ENCODE measurements at places on chromosomes 12 and 14.

DNA sequence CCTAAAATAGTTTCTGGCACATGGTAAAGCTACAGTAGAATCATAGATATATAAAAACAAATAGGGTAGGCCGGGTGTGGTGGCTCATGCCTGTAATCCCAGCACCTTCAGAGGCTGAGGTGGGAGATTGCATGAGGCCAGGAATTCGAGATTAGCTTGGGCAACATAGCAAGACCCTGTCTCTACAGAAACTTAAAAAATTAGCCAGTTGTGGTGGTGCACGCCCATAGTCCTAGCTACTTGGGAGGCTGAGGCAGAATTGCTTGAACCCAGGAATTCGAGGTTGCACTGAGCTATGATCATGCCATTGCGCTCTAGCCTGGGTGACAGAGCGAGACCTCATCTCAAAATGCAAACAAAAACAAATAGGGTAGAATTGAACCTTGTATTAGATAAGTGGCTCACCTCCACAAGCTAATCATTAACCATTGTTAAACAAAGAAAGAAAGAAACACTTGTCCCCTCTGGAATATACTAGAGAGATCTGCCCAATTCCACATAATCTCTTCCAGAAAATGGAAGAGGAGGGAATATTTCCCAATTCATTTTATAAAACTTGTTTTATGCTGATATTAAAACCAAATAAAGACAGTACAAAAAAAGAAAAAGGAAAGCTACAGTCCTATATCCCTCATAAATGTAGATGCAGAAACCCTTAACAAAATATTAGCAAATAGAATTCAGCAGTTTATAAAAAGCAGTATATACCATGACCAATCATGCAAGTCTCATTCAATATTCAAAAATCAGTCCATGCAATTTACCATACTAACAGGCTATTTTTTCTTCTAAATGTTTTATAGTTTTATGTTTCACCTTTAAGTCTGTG, 22.7 kb upstream of the DHRS2 start:
- DNase-seq: no peak

- DNase-seq: no peak
These were observed 319.7 kb upstream of the NAV3 start for GRCh38 chr12:77510985-77511384.

- DNase-seq: no peak
These were observed 32.7 kb downstream of the CFAP54 start for GRCh38 chr12:96521895-96522682.

- no peak for DNase-seq
These were observed 64.7 kb downstream of the CCDC92 start for GRCh38 chr12:123907726-123908476.

DNA sequence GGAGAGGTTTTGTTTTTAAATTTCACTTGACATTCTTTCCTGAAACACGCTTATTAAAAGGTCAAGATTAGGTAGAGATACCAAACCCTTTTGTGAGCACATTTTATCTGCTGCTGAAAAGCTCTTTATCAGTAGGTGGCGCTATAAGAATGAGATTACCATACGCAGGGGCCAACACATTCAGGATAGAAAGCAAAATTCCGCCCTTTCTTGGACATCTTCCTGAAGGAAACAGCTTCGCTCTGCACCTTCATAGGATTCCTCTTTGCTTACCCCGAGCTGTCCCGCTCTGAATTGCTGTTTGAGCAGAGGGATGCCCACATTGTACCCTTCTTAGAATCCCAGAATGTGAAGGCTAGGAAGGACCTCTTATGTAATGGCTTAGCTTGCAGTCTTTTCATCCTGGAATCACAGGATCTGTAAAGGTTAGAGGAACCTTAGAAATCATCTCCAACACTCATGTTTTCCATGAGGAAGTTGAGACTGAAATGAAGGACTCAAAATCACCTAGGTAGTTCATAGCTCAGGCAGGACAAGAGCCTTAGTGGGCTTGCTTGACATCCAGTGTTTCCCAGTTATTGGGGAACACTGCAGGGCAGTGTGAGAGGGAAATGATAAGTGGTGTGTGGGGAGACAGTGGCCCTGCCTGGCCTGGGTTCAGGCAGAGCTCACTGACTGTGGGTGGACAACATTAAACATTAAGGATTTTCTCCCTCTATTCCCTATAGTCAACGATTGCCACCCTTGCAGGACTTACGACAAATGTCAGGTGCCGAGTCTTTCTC, 38.7 kb upstream of the CRY1 start:
- DNase-seq: peak; percentile 91

- no peak for DNase-seq
These were observed 1.4 kb upstream of the SAV1 start for GRCh38 chr14:50669441-50669986.

DNA sequence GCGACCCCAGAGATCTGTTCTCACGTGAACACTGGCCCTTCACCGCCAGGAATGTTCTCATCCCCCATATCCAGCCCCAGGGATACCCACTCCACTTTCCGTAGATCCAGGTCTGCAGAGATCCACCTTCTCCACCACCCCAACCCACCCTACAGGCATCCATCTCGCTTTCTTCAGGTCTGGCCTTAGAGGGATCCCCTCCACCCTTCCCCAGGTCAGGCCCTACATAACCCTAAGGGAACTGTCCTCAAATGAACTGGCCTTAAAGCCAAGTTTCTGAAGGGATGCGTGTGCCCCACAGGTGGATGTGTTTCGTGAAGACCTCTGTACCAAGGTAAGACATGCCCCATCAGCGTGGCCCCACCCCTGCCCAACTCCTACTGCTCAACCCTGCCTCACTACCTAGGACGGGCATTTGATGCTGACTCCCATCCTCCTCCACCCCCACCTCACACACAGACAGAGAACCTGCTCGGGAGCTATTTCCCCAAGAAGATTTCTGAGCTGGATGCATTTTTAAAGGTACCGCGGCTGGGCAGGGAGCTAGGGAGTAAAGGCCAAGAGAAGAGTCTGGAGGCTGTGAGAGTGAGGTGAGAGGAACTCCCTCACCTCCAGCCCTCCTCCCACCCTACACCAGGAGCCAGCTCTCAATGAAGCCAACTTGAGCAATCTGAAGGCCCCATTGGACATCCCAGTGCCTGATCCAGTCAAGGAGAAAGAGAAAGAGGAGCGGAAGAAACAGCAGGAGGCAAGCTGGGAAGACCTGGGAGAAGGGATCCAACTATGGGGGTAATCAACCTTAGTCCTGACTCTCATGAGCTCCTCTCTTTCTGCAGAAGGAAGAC, 912 bp downstream of the PSME1 start:
- DNase-seq: peak; percentile 19

- DNase-seq: no peak
These were observed 175.7 kb downstream of the CACNA1C start for GRCh38 chr12:2228535-2228934.

DNA sequence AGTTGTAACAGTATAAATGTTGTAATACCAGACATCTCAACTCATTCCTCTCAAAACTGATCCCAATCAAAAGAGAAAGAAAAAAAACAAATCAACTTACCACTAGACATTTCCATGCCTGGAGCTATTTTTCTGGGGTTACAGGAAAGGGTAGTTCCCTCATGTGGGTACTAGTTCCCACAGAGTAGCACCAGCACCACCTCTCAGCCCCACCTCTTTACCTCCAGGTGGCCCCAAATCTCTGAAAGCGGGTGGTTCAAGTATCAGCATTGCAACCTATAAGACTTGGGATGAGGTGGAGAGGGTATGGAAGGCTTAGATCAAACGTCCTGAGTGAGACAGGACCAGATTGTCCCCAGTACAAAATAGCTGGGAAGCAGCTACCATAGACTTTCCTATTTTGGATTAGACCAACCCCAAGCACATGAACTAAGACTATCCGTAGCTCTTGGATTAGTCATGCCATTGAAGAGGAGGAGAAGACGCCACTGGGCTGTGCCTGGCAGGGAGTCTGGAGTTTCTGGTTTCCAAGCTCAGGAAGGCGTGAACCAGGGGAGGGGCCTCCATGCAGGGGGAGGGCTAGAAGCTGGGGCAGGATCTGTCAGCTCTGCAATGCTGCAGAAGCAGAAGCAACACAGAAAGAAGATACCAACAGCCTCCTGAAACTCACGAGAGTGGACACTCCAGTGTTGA, at the start of gene SLC39A2:
Gene SLC39A2, plus strand, starts transcription at position 620 of the 693 bp plus-strand sequence. CDS start 154 bp downstream, outside the sequence.
- peak; percentile 38 for DNase-seq

DNA sequence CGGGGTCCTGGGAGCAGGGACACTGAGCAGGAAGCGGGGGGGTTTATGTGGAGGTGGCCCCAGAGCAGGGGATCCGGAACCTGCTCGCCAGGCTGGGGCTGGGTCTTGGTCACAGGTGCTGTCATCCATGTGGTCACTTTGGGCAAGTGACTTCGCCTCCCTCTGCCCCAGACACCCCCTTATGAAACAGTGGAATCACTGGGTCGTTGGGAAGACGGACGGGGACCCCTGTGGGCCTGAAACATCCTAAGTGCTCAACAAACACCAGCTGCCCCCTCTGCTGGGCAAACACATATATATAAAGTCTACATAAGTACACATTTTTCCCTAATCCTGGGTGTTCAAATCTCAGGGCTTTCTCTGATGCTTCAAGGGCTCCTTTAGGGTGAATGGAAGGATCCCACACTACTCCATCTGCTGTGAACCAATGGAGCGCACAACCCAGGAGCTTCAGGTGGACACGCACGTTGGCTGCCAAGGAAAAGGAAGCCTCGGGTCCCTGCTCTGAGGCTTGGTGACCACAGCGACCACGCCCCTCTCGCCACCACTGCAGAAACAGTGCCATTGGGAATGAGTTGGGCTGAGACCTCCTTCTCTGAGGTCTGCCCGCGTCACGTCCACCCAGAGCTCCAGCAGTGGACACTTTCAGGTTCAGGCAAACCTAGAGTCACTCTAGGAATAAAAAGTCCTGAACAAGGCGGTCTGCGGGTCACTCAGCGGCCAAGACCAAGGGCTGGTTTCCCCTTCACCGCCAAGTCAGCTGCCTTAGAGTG, 54.6 kb downstream of the CDC42BPB start:
- no peak for DNase-seq

GRCh38 chr12:130932061-130932930, 21.4 kb upstream of the ADGRD1 start:
- DNase-seq: no peak

DNA sequence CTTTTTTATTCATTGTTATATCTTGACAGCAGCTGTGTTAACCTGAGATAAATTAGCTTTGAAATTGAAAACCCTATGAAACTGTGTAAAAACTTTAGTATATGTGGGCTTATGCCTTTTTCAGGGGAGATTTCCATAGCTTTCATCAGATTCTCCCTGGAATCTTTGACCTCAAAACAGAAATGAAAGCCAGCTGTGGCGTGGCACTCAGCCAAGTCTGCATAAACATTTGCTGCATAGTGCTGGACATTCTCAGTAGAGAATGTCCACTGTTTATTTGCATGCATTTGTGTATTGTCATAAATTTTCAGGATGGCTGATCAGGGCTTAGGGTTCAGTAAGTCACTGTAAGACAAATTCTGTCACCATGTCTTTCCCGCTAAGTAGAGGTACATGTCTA, 115.3 kb upstream of the NAP1L1 start:
- DNase-seq: no peak

DNA sequence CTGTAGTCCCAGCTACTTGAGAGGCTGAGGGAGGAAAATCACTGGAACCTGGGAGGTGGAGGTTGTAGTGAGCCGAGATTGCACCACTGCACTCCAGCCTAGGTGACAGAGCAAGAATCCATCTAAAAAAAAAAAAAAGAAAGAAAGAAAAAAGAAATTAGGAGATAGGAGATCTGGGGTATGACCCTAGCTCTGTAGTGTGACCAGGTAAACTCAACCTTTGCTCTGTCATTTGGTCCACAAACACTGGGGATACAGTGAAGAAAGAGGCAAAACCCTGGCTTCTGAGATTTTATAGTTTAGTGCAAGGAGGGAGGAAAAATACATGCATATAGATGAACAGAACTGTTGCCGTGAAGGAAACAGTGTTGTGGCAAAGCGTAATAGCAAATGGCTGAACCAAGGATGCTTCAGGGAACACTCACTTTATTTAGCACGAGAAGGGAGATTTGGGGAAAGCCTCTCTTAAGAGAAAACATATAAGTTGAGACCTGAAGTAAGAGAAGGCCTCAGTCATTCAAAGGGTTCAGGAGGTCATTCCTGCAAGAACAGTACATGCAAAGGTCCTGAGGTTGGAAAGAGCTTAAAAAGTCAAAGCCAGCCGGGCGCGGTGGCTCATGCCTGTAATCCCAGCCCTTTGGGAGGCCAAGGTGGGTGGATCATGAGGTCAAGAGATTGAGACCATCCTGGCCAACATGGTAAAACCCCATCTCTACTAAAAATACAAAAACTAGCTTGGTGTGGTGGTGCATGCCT, 29.6 kb upstream of the ATXN2 start:
- no peak for DNase-seq

- DNase-seq: no peak
These were observed 29.8 kb upstream of the PKP2 start for GRCh38 chr12:32926356-32926755.

GRCh38 chr14:85024931-85025330, 505.0 kb upstream of the FLRT2 start:
- DNase-seq: no peak

DNA sequence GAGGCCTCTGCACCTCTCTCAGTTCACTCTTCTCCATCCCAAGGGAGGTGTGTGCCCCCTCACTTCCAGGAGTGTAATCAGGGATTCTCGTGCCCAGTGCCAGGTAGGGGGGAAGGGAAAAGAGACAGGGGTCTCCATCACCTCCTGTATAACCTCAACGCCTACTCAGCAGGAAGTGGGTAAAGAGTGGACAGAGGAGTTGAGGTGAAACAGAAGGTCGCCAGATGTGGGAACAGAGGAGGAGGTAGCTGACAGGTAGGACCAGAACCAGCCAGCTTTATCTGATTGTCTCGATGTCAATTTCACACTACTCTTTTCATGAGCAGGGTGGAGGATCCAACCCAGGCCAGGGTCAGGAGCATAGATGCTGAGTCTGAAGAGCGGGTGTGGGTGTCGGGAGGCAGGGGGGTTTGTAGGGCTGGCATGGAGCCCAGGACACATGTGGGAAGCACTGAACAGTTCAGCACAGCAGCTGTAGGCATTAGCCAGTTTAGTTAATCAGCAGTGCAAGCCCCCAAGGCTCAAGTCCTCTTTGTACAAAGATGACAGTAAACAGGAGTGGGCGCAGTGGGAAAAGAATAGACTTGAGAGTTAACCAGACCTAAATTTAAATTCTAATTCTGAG, 213.5 kb downstream of the PELI2 start:
- DNase-seq: no peak

GRCh38 chr14:68331426-68331825, 461.4 kb downstream of the ZFP36L1 start:
- DNase-seq: no peak

GRCh38 chr14:65079768-65080167, 22.5 kb downstream of the MAX start:
- DNase-seq: no peak

GRCh38 chr12:83140135-83140534, 453.4 kb downstream of the TMTC2 start:
- no peak for DNase-seq

GRCh38 chr12:52630599-52631200, 12.3 kb upstream of the KRT73 start:
- no peak for DNase-seq

All from PC-3 (cell line).